Stimulated activated CD4-positive, alpha-beta T cell treated with anti-CD3 and anti-CD28 coated beads, Interleukin-4, amount 100 ng/mL, for 48 hours (primary cell): ENCODE measurements at places on chromosomes 16 and 17.

- DNase-seq, result peak; percentile 77
Measured at GRCh38 chr16:25066747-25067631, 44.6 kb upstream of the LCMT1 start.

DNA sequence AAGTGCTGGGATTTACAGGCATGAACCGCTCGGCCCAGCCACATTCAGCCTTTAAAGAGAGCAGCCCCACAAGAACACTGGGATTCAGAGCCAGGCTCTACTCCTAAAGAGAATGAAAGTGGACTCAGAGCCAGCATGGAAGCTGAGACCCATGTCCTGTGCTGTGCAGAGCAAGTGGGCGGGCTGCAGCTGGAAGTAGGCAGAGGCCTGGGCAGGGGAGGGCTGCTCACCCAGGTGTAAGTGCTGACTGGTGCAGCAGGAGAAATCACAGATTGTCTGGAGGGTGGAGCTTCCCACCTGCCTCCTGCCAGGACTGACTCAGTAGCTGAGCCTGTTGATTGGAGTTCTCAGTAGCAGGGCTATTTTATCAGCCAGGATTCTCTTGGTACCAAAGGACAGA is 178.7 kb downstream of the KATNIP start:
- DNase-seq, result no peak

DNA sequence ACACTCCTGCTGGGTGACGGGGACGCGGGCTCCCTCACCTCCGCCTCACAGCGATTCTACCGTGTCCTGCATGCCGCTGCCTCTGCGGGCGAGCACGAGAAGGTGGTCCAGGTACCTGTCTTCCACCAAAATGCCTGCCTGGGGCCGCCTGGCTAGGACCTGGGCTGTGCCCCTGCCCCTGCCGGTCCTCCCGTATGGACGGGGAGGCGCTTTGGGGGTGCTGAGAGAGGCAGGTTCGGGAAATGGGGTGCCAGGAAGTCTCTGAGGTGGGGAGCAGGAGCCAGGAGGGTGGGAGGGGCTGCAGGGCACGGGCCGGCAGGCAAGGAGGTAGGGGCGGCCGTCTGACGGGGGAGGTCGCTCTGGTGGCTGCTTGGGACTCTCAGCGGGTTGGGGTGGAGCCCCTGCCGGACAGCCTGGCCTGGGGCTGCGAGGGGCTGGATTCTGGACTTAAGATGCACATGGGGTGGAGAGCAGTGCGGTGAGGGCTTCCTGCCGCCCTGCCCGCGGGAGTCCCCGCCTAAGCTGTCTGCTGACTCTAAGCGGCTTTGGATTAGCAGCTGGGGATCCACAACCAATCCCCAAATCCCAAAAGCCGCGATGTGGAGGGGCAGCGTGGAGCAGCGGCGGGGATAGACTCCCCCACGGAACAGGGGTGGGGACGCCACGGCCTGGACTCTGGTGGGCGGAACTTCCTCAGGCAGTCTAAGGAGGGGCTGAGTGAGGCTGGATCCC is 5.8 kb downstream of the CHTF18 start:
- DNase-seq, result no peak

- no peak for DNase-seq
Measured at GRCh38 chr16:11639925-11640899, 28.0 kb upstream of the SNN start.
